ENCODE measurements at places on chromosomes 16 and 17. TPM values are rescaled to one million over a fixed set of nuclear protein-coding genes. Genes with fewer than 3 reads are reported as not detected.

- no peak overlapping the region for H3K4me3 ChIP-seq
- H3K36me3 ChIP-seq = no peaks in the 10 kb centered on the region
- H3K27me3 ChIP-seq = no peaks in the 10 kb centered on the region
- no peak overlapping the region for H3K27ac ChIP-seq
- H3K4me1 ChIP-seq = no peaks in the 10 kb centered on the region
Measured at GRCh38 chr16:54783226-54783625, 147.4 kb upstream of the IRX5 start.

GRCh38 chr16:23357761-23358290 lies 55.7 kb downstream of the SCNN1B start:
- peaks cover 19% of the 10 kb centered on the region for H3K4me1 ChIP-seq
- no peaks in the 10 kb centered on the region for H3K27me3 ChIP-seq
- no peak overlapping the region for H3K4me3 ChIP-seq
- H3K27ac ChIP-seq = no peak overlapping the region

DNA sequence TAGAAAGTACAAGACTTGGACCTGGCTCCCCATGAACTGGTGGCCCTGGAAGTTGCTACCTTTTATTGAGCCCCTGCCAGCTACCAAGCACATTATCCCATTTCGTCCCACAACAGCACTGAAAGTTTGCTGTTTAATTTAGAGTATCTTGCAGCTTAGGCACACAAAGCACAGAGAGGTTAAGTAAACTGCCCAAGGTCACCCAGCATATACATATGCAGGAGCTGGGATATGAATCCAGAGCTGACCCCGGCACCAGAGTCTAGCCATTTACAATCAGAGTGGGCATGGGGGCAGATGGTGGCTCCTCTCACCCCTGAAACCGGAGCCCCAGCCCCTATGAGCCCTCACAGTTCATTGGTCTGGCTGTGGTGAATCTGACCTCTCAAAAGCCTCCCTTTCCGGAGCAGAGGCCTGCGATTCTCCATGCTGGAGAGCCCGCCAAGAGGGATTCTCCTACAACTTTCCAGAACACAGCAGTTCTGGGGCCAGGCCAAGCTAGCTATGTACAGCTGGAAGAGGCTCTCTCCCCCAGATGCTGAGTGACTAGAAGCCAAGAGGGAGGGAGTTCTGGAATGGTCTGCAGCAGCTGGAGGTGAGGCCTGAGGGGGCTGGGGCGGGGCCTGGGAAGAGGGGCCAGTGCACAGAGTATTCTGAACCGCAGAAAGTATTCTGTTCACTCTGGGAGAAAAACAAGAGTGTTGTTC lies 58.3 kb downstream of the SREBF1 start:
- H3K27ac ChIP-seq = no peak overlapping the region
- no peaks in the 10 kb centered on the region for H3K27me3 ChIP-seq
- H3K4me1 ChIP-seq = peaks cover 10% of the 10 kb centered on the region
- no peaks in the 10 kb centered on the region for H3K36me3 ChIP-seq
- no peak overlapping the region for H3K4me3 ChIP-seq
- DNase-seq = no peak

DNA sequence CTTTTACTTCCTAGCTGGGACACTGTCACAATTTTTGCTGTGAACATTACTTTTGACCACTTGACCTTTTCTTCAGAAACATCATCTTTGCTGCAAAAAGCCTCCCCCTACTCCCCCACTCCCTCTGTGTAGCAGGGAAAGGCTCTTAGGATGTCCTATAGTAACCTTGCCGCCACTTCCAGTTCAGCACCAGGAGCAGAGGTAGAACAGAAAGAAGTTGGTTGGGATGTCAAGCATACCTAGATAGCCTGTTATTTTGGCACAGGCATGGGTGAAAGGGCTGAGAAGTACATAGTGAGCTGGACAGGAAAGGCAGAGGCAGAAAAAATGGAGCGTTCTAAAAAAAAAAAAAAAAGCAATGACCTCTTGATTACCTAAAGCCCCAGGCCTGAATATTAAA lies 31.3 kb downstream of the SMIM36 start:
- no peak overlapping the region for H3K27ac ChIP-seq
- no peaks in the 10 kb centered on the region for H3K4me1 ChIP-seq
- peak; percentile 28 for DNase-seq

- no peak overlapping the region for H3K4me3 ChIP-seq
- H3K27me3 ChIP-seq = peaks cover 9% of the 10 kb centered on the region
- DNase-seq = no peak
- peaks cover 5% of the 10 kb centered on the region for H3K4me1 ChIP-seq
Measured at GRCh38 chr17:30555942-30556341, 78.7 kb downstream of the GOSR1 start.

The CLDN9 gene
- 16.4 TPM for total RNA-seq

The EVPL gene
- total RNA-seq = 77.8 TPM

The CCDC40 gene
- total RNA-seq = 11.0 TPM

The PRSS33 gene
- total RNA-seq = 0.23 TPM
